Hair follicle dermal papilla cell (primary cell): ENCODE measurements at places on chromosomes 1 and 21. TPM values are rescaled to one million over a fixed set of nuclear protein-coding genes. Genes with fewer than 3 reads are reported as not detected.

The COA7 gene
- total RNA-seq, result 17.6 and 19.5 TPM in 2 replicates

The ATPAF1 gene
- total RNA-seq, result 46.1 and 47.1 TPM in 2 replicates

The CD2 gene
- total RNA-seq, result not detected in 2 replicates

The UTS2 gene
- not detected in 2 replicates for total RNA-seq

The EXTL1 gene
- 1.3 and 2.3 TPM in 2 replicates for total RNA-seq

The TBX19 gene
- 2.4 and 3.5 TPM in 2 replicates for total RNA-seq

The MSH4 gene
- 0.12 and 0.16 TPM in 2 replicates for total RNA-seq

The SLC37A1 gene
- 0.36 and 0.65 TPM in 2 replicates for total RNA-seq

The PARP1 gene
- total RNA-seq, result 74.8 and 77.2 TPM in 2 replicates

The KRTAP21-2 gene
- total RNA-seq, result not detected in 2 replicates

The SUSD4 gene
- not detected in 2 replicates for total RNA-seq

The HSPB7 gene
- 20.6 and 22.2 TPM in 2 replicates for total RNA-seq

The TMEM9 gene
- 50.6 and 61.2 TPM in 2 replicates for total RNA-seq

The RHEX gene
- total RNA-seq, result not detected in 2 replicates

The FABP3 gene
- total RNA-seq, result 146 and 154 TPM in 2 replicates

The NBPF26 gene
- total RNA-seq, result 18.3 and 37.2 TPM in 2 replicates

The OR10J1 gene
- total RNA-seq, result not detected in 2 replicates

The GREM2 gene
- total RNA-seq, result 4.3 and 8.1 TPM in 2 replicates

The FCER1A gene
- total RNA-seq, result not detected in 2 replicates
